Activated CD4-positive, alpha-beta T cell treated with anti-CD3 and anti-CD28 coated beads, Interleukin-2, amount 50 U/mL, for 24 hours (primary cell): ENCODE measurements at places on chromosomes 4 and X.

DNA sequence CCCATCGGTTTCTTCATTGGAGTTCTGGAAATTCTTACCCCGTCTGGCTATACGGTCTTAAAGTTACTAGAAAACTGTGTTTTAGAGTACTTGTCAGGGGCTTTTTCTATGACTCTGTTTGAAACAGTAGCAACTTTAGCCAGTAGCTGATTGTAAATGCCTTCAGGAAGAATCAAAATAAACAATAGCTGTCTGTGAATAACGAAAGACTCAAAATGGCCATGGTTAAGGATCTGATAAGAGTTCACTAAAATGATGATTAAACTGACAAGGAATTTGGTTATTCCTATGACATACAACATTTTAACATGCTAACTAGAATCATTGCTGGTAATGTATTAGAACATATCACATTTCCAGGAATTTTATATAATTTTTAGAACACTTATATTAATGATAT, 191.0 kb downstream of the EVC2 start:
- DNase-seq = no peak

DNA sequence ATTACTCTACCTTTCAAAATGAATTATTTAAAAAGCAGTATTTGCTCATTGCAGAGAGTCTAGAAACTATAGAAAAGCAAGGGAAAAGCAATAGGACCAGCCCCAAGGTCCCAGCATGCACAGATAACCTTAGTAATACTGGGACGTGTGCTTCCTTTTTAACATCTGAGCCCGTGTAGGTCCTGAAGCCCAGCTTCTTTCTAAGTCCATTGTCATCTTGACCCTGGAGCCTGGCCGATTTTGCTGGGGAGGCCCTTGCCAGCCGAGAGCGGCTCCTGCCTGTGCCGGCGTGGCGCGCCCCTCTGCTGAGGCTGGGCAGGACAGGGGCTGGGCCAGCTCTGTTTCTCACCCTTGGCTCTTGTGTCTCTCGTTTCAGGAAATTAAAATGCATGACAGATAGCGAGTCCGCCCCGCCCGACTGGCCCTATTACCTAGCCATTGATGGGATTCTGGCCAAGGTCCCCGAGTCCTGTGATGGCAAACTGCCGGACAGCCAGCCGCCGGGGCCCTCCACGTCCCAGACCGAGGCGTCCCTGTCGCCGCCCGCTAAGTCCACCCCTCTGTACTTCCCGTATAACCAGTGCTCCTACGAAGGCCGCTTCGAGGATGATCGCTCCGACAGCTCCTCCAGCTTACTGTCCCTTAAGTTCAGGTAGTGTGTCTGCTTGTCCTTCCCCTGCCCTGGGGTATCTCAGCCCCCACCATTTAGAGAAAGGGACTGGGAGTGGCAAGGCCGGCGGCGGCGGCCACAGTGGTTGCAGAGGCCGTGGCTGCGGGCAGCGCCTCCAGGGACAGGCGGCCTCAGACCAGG, 4.1 kb downstream of the MSANTD1 start:
- DNase-seq = no peak

- no peak for DNase-seq
Observed at GRCh38 chr4:114752391-114753165, 154.0 kb downstream of the UGT8 start.

DNA sequence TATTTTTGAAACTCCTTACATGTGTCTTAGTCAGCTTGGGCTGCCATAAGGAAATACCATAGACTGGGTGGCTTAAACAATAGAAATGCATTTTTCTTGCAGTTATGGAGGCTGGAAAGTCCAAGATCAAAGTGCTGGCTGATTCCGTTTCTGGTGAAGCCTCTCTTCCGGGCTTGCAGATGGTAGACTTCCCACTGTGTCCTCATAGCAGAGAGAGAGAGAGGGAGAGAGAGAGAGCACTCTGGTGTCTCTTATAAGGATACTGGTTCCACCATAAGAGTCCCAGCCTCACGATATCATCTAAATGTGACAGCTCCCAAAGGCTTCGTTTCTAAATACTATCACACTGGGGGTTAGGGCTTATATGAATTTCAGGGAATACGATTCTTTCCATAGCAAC, 39.7 kb downstream of the ENPEP start:
- DNase-seq = no peak

DNA sequence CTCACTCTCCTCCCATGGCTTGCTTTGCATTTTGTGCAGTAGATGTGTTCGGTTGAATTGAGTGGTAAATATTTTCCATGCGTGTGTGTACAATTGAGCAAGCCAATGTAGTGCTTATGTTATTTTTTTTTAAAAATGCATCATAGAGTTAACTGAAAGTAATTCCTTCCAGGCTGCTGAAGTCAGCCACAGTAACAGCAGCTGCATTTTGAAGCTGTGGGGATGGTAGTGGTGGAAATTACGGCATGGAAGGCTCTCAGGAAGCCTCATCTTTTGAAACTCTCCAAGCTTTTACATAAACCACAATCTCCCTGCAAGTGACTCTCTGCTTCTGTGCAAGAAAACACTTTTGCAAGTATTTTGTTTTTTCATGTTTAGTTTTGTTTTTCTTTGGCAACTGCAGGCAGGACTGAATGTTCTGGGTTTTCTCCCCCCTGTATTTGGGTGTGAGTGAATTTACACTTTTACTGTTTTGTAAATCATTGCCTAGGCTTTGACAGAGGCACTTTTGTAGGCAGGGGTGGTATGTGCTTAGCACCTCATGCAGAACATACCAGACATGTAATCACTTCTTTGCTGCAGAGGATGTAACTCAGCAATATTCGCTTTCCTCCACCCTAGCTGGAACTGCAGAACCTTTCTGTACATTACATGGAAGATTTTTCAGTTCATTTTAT, 56.2 kb downstream of the LRRC66 start:
- DNase-seq = no peak

DNA sequence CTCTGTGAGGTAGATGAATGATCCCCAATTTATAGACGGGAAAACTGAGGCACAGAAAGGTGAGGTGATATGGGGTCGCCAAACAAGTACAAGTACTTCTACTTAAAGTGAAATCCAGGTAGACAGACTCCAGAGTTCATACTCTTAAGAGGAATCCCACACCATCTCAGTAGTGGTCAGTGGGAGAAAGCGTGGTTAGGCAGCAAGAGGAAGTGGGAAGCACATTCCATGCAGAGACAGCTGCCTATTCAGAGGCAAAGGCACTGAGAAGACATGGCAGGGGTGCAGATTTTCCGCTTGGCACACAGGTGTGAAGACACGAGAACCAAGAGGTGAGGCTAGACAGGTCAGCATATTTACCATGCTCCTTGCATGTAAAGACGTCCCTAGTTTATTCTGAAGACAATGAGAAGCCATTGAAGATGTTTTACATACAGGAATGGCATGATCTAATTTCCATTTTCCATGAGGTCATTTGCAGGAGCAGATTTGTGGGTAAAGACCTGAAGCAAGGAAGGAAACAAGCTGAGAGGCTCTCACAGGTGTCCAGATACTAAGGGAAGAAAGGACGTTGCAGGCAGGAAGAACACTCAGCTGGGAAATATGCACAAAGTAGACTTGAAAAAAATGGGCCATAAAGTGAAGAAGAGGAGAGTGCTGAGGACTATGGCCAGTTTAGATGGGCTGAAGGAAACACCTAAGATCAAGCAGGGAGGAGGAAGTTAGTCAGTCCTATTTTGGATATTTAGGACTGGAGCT, 17.3 kb upstream of the CLNK start:
- no peak for DNase-seq

- no peak for DNase-seq
Observed at GRCh38 chr4:1463088-1463926, 57.1 kb upstream of the NKX1-1 start.
